ENCODE measurements at places on chromosomes 12 and 14.

GRCh38 chr14:90742729-90743128, 73.5 kb downstream of the TTC7B start:
- DNase-seq: no peak

GRCh38 chr14:54784060-54784459, 118.6 kb downstream of the GCH1 start:
- DNase-seq: no peak

GRCh38 chr12:83472772-83473171, 786.1 kb downstream of the TMTC2 start:
- DNase-seq: no peak

DNA sequence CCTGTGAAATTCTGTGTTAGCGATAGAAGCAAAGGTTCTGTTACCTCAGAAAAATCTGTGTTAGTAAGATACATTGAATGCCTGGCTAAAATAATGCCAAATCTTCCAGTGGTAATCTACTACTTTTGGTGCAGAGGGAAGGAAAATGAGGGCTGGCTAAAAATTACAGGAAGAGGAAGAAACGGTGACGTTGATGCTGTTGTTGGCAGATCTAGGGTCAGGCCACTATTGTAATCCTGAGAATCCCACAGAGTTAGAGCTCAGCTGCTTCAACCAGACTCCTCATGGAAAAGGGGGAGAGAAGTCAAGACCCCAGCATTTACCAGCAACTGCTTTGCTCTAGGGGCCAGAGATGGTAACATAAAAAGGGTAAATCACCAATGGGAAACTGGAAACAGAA, 145.1 kb downstream of the PPM1H start:
- DNase-seq: no peak

DNA sequence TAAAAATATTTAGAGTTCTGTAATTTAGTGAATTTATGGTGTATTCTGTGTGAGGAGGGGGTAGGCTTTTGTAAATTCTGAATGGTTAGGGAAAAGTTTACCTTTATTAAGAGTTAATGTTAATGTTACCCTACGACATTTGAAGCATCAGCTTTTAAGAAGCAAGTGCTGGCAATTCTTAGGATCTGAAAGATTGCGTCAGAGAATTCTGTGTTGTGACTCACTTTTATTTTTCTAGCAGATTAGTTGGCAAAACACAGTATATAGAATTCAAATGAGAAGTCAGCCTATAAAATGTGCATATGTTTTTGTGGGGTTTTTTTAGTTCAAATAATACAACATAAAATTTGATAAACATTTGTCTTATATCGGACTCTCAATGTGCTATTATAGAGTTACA, 97.6 kb downstream of the RAD52 start:
- DNase-seq: no peak

DNA sequence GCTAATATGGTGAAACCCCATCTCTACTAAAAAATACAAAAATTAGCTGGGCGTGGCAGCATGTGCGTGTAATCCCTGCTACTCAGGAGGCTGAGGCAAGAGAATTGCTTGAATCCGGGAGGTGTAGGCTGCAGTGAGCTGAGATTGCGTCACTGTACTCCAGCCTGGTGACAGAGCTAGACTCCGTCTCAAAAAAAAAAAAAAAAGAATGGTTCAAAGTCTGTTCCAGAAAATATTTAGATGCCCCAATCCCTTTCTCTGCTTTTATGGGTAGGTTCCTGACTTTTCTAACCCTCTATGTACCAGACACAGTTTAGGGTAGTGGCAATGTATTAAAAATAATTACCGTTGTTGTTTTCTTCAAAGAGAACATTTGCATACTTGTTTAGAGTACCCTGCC, 161.4 kb downstream of the STXBP6 start:
- DNase-seq: no peak
